ENCODE measurements at places on chromosomes 3 and 15.

DNA sequence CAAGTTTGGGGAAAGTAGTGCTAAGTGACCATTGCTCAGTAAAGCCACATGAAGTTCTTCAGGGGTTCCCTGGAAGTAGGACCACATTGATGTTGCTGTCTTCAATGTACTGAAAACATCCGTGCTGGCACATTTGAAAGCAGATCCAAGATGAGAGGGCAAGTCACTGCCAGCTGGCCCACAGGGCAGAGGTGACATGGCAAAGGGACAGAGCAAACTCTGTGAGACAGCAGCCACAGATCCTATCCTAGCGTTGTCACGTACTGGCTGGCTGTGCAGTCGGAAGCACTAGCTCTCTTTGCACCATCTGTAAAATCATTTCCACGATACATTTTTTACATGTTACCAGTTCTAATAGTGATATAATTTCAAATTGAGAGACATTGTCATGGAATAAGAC, 13.8 kb downstream of the MUC13 start:
- no peak for DNase-seq

DNA sequence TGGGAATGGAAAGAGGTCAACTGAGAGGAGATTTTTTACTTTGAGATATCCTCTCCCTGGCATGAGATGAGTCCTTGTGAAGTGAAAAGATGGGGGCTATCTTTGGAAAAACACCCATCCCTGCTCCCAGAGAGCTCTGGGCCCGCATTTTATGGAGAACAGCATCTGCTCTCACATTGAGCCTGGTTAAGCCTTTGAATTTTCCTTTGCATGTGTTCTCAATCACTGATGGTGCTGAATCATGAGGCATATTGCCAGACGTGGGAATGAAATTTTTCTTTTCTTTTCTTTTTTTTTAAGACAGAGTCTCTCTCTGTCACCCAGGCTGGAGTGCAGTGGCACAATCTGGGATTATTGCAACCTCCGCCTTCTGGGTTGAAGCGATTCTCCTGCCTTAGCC, 24.4 kb downstream of the TMEM45A start:
- DNase-seq: peak; percentile 75

DNA sequence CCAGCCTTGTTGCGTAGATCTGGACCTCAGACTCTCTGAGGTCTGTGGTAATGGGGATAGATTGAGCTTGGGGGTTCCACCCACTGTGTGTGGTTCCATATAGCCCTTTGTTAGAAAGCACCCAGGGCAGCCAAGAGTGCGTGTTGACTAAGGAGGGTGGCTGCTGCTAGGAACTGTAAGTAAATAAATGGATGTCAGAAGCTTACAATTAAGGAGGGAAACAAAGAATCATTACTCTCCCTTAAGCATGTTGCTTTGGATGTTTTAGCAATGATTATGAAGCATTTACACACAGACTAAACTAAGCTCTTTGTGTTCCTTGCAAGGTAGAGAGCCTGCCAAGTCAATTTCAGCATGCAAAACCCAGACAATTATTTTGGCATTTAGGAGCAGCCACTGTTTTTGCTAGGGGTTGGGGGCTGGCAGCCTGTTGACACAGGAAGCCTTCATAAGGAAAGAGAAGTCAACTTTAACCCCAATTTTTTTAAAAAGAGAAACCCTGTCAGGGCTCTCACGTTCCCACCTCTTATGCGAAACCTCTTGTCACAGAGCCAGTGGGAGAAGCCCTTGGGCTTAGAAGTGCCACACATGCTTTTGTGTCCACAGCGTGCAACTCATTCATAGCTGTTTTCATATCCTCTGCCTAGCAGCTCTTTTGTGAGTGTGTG, 127.8 kb downstream of the CMSS1 start:
- peak; percentile 31 for DNase-seq

DNA sequence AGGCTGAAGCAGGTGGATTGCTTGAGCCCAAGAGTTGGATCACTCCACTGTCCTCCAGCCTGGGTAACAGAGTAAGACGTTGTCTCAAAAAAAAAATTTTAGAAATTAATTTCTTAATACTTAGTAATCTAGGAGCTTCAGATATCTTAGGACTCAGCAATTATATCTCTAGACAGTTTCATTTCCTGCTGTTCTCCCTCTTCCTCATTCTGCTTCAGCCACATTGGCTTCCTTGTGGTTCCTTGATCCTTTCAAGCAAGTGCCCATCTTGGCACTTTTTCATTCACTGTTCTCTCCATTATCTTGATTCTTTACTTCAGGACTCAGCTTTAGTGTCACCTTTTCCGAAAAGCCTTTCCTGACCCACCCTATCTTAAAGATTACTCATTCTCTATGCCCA, 22.5 kb downstream of the TMEM202 start:
- no peak for DNase-seq

DNA sequence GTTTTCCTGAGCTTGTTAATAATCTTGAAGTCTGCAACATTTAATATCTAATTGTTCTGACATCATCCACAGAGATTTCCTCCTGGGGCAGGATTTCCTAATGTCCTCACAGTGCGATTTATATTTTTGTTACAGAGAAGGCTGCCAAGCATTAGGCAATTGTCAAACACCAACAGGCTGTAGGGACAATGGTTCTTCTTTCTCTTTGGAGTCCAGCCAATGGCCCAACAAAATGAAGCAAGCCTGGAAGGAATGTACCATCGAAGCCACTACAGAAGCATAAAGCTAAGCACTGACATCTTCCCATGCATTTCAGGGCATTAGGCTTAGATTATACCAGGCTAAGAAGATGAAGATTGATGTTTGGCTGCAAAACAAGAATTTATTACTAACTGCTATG, 173.0 kb upstream of the FRMD4B start:
- DNase-seq: no peak

GRCh38 chr3:152835601-152836102, 721 bp downstream of the P2RY1 start:
- no peak for DNase-seq

- DNase-seq: peak; percentile 36
These were observed 22.9 kb downstream of the RAB8B start for GRCh38 chr15:63212050-63213004.

DNA sequence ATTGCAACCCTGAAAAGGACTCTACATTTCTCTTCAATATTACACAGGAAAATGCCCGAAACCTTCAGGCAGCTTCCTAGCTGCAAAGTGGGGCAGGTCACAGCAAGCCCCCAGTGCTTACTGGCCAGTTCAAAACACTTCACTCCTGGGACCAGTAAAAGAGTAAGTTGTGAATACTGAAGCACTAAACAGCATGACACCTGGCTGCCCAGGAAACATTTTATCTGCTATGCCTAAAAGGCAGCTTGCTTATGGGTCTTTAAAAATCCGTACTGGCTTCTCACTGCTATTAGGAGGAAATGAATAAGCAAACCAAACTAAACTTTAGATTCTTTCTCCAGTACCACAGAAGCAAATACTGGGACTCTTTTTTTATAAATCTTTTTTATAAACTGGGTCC, 457.9 kb upstream of the ALCAM start:
- no peak for DNase-seq

- no peak for DNase-seq
These were observed 79.4 kb downstream of the SNTN start for GRCh38 chr3:63731866-63732265.

- no peak for DNase-seq
These were observed 52.8 kb downstream of the CORO2B start for GRCh38 chr15:68631601-68632051.

DNA sequence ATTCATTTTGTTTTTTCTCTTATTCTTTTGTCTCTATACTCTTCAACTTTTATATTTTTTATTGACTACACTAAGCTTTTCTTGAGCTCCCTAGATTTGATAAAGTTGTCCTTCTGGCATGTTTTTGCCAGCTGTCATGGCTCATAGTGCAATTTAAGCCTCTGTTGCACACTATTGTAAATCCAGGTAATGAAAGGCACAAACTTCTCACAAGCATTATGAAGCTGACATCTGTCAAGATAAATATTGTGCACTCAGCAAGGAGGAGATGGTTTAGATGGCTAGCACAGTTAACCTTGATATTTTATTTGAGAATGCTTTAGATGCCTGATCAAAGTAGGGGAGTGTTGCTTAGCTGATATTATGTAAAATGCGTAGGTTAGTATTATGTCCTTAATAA, 1280.9 kb downstream of the NSUN3 start:
- DNase-seq: no peak

DNA sequence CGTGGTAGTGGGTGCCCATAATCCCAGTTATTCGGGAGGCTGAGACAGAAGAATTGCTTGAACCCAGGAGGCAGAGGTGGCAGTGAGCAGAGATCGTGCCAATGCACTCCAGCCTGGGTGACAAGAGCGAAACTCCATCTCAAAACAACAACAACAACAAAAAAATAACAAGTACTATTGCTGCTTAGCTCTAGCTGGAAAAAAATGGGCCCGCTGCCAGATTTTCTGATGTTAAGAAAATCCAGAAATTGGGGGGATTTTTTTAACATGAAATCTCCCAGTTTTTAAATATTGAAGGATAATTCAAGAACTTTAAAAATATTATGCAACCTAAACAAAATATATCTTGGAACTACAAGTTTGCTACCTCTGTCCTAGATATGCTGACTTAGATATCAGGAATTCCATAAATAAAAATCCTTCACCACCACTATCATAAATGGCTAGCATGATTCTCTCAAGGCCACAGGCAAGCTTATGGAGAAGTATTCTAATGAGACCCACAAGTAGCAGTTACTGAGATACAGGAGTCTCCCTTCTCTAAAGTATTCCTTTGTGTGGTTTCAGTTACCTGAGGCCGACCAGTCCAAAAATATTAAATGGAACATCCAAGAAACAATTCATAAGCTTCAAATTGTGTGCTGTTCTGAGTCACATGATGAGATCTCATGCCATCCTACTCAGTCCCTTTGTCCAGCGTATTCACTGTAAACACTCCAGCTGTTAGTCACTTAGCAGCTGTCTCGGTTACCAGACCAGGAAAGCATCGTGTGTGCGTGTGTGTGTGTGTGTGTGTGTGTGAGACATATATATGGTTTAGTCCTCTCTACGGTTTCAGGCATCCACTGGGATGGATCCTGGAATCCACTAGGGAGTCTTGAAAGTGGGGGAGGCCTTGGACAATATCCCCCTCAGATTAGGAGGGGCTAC, 277.2 kb downstream of the TBL1XR1 start:
- DNase-seq: no peak

DNA sequence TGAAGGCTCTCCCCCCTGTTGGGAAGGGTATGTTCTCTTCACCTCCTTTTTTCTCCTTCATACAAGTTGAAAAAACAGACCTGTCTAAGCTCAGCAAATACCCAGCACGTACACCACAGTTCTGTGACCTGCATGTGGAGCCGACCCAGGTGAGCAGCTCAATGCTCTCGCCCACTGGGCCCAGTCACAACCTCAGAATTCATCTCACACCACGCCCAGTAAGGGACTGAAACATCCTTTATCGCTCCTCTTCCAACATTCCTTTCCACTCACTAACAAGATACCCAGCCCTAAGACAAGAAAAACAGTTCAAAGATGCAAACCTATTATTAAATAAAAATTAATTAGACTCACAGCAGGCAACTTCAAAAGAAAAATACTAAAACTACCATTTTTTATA, 68.9 kb downstream of the FOXP1 start:
- DNase-seq: no peak

DNA sequence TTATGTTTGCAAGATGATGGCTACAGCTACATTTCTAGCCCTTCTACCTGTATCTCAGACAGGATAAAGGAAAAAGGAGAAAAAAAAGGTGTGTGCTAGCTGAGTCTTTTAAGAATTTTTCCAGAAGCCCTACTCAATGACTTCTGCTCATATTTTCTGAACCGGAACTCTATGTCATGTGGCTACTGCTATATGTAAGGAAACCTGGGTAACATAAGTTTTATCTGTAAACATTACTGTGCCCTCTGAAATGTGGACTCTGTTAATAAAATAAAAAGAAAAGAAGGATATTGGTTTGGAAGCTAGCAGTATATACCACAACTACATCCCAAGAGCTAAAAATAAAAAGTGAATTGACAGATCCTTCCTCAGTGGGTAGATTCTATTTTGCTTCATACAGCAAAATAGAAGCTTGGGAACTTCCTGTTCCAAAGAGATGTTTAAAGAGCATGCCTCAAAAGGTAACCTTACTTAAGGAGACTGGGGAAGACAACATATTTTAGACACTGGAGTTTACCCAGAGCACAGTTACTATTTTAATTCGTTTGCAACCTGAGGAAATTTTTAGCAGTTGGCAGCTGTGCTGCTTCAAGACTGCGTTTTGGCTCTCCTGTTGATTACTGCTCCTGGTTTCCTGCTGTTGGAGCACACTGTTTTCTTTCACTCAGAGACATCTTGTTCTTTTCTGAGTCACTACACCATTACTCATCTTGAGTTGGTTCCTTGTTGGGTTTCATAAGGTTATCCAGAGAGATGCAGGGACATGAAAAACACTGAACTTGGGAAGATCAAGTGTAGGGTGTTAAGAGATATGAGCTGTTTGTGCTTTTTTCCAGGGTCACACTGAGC, 280.7 kb downstream of the NFKBIZ start:
- DNase-seq: peak; percentile 67

DNA sequence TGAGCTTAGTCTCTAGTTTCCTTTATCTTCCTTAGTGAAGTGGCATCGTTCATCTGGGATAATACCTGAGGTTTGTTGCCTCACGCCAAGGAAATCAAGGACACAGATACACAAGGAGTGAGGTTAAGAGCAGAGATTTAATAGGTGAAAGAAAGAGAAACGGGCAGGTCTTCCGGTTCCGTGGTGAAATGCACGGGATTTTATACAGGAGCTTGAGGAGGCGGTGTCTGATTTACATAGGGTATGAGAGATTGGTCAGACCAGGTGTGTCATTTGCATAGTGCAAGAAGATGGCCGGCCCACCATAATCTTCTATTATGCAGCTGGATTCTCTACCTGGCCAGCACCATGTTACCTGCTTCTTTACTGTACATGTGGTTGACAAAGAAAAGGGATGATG, 17.2 kb downstream of the ARRDC4 start:
- DNase-seq: no peak

- no peak for DNase-seq
These were observed 129.6 kb downstream of the CTNNB1 start for GRCh38 chr3:41328926-41329325.

DNA sequence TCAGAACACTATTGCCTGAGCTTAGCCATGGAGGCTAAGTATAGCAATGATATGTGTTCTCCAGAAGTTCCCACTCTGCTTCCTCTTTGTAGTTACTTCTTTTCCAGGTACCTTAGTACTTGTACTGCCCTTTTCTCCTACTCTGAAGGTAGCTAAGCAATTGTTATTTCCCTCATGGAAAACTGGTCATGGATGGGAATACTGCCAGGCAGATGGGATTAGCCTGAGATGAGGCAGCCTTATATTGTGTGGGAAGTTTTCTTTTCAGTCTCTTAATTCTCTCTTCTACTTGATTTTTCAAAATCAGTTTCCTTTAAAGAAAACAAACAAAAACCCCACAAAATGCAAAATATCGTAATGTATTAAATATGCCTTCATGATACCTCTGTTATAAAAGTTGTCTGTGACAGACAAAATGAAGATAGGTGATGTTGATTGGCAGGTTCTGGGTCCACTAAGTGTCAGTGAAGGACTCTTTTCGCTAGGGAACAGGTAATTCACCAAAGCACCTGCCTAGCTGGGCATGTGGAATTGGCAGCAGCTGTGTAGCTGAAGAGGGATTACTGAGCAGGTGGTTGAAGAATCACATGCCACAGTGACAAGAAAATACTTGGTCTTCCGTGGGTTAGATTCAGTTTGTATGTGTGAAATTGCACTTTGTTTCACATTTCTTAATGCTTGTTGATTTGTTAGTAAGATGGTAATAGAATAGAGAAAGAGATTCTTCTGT, 4.1 kb downstream of the ZNF609 start:
- DNase-seq: peak; percentile 36
